T-helper 2 cell treated with Interferon-gamma antibody and Interleukin-4, amounts not matched to agents 5 μg/mL and 100 μg/mL, for 36 hours (primary cell): ENCODE measurements at places on chromosomes 2 and 18.
A peak's percentile ranks its signal among the peaks of the same experiment; 100 is the strongest.

GRCh38 chr2:187168720-187169713 lies 279.0 kb downstream of the CALCRL start:
- DNase-seq, result no peak

GRCh38 chr18:61724532-61724931 lies 168.3 kb downstream of the RNF152 start:
- DNase-seq, result no peak

- DNase-seq, result no peak
Observed at GRCh38 chr18:21851327-21851961, 110.9 kb downstream of the MIB1 start.

DNA sequence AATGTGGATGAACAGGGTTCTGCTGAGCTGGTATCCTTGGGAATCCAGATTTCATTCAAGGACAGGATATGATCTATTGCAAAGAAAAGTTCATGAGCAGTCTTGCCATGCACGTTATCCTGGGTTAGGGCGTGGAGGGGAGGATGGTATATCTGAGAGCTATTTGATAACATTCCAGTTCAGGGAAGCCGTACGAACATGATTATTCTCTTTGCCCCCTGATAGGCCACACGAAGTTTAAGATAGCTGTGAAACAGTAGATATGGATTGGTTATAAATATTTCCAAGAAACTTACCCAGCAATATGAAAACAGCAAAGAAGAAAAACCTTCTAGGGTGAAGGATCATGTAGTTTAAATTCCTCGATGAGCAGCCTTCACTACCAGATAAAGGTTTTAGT lies 171.9 kb downstream of the LTBP1 start:
- DNase-seq, result no peak

DNA sequence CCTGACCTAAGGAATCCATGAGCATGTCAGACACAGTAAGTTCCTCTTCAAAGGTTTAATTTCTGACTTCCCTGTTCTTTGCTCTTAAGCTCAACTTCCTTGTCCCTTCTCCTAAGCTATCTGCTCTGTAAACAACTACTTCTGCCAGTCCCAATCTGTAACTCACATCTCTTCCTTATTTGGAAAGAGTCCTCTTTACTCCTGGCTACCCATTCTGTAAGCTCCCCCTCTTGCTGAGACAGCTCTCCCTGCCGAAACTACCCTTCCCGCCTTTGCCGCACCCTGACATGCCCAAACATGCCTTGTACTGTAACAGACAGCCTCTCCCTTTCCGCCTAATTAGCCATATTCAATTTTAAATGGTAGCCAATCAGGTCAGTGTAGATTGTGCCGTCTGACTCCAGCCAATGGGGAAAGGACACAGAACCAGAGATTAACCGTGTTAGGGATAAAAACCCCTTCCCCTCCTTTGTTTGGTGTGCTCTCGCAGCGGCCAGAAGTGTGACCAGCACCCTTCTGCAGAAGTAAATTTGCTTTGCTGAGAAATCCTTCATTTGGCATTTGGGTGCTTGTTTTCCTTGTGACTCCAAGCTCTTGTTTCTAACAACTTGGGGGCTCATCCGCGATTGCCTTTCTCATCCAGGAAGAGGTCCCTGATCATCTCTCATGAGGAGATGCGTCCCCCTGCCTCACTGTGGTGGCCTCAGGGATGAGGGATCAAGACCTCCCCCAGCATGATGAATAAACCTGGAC lies 49.0 kb downstream of the PIAS2 start:
- DNase-seq, result no peak

GRCh38 chr2:113965644-113966043 lies 75.8 kb downstream of the ACTR3 start:
- no peak for DNase-seq

DNA sequence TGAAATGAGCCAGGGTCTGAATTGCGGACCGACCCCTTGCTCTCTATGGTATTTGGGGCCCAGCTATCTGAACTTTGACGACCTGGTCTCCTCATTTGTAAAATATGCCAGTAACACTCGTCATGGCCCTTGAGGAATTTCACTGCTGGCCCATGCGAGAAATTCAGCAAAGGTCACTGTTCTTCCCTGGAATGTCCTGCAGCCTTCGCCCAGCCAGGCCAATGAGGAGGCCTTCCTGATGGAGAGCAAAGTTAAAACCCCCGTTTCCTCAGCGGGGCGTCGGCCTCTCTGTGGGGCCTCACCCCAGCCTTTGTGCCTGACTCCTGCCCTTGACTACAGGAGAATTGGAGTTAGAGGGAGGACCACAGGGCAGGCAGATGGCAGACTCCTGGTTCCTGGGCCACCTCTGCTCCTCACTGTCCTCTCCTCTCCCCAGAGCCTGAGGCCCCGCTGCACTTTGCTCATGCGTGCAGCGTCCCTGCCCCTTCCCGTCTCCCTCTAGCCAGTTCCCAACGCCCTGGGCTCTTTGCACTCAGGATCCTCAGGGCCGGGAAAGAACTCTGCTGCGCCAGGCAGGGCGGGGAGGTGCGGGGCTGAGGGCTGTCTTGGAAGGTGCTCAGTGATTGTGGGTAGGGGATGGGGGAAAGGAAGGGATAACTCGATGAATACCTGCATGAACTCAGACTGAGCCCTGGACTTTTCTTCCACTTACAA lies 257.0 kb upstream of the RAB6C start:
- no peak for DNase-seq

GRCh38 chr2:130336877-130337734 lies 5.6 kb upstream of the IMP4 start:
- peak; percentile 33 for DNase-seq

DNA sequence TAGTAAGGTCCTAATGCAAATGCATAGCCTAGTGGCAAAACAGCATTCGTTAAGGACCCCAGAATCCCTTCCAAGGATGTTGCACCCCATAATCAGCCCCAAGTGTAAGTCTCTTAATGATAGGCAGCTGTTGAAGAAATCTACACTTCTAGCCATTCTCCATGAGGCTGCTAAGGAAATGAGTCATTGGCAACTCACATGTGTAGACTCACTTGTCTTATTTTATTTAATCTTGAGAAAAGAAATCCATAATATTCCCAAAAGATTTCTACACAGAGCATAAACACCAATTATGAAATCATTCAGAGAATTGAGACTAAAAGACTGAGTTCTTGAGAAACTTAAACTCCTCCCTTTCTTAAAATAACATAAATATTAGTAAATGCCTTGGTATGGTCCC lies 52.4 kb downstream of the AKAIN1 start:
- DNase-seq, result no peak

DNA sequence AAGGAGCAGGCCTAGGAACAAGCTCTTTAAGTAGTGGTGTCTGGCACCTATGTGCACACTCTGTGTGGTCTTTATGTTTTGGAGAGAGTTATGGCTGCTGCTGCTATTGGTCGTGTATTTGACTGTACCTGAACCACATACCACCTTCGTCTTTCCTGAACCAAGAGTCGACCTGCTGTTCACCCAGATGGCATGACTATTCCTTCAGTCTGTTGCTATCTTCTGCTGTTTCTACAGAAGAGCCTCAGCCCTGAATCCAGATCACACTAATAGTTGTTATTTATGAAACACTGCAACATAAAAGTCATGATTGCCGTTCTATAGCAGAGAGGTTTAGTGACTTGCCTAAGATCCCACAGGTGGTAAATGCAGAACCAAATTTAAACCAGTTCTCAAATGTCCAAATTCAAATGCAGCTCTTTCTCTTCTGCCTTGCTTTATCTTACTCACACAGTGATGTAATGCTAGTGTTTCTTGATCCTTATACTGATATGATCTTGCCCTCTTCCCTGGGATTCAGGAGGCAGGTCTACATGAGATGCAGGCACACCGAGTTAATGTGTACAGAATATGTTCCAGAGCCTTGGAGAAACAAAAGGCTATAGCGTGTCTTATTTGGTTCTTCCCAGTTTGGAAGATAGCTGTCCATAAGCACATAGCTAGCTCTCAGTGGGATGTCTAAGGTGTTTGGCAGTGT lies 122.1 kb upstream of the FOSL2 start:
- DNase-seq, result no peak

GRCh38 chr2:149566652-149567051 lies 20.9 kb downstream of the MMADHC start:
- DNase-seq, result no peak

DNA sequence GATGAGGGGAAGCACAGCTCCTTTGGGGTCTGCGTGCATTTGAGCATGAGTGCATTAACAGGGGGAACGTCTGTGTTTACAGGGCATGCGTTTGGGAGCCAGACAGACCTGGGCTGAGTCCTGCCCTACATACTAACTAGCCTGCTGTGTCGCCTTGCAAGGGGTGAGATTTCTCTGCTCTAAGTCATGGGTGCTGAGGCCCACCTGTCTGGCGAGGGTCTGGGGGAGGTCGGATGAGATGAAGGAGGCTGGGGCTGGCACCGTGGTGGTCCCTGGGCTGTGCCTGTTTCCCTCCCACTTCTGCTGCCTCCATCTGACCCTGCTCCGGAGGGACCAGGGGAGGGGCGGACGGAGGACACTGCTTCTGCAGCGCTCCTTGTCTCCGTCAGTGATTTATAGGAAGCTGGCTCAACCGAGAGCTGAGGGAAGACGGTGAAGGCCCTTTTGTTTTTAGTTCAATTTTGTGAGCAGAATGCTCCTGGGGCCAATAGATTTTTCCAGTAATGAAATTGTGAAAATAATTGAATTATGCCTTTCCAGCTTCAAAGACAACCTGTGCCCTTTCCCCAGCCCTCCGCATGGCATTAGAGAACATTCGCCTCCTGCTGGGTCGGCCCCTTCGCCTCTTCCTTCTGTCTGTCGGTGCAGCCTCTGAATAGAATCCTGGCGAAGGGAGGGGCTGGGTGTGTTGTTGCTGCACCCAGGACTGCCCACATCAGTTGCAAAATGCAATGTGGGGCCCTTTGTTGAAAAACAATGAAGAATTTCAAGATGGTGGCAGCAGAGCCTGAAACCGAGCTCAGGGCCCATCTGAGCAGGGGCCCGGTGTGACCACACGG lies 49.7 kb downstream of the RRM2 start:
- DNase-seq, result no peak

DNA sequence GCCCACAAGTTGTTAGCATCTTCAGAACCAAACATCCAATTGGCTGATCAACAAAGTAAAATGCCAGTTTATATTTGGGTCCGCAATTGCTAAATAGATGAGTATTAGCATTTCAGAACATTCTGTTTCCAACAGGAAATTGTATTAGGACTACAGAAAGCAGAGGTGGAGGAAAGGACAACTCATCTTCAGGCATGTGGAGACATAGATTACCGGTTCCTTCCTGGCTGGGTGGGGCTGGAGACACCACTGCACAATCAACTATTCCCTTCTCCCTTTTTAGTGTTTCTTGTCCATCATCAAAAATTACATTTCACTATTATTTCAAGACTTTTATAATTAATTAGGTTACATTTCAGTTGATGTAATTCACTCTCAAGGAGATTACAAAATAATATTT lies 83.8 kb downstream of the ADAM23 start:
- DNase-seq, result no peak

GRCh38 chr2:71277536-71278103 lies 50.7 kb upstream of the PAIP2B start:
- DNase-seq, result peak; percentile 21
